ENCODE measurements at places on chromosomes 2 and 18.

- no peak for DNase-seq
These were observed 355.5 kb downstream of the RAD51AP2 start for GRCh38 chr2:17162713-17163112.

DNA sequence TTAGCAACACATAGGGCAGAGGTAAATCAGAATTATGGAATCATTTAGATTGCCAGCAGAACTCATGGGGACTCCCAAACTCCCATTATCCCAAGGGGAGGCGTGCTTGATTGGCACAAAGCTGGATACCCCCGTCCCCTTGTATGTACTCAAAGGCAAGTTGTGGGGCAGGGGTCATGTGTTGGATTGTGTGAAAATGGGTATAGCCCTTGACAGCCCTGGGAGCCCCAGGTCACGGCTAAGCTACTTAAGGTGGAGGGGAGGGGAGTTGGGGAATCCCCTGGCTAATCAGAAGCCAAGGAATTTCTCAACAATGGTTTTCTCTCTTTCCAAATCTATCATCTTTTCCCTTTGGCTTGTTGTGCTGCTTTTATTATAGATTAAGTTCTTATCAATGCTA lies 32.7 kb downstream of the CLIP4 start:
- no peak for DNase-seq

DNA sequence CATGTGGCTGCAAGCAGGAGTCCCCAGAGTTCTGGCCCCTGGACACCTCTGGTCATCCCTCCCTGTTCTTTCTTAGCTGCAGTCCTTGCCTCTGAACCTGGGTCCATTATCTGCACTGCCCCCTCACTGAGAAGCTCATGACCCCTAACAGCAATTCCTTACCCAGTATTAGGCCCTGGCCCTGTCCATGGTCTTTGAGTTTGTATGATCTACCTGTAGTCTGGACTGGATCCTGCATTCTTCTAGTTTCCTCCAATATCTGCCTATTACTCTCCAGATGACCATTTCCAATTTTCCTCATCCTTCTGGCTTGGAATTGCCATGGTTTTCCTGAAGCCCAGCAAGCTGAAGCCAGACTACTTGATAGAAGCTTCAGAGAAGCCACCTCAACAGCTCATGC lies 302.4 kb upstream of the HS6ST1 start:
- no peak for DNase-seq

- no peak for DNase-seq
These were observed 45.1 kb downstream of the RHOB start for GRCh38 chr2:20491739-20492531.

- DNase-seq: no peak
These were observed 31.5 kb downstream of the ANKRD44 start for GRCh38 chr2:197278799-197279763.

GRCh38 chr2:207871911-207872310 lies 102.2 kb upstream of the FZD5 start:
- DNase-seq: no peak

GRCh38 chr18:65938592-65939372 lies 188.0 kb downstream of the CDH7 start:
- no peak for DNase-seq

DNA sequence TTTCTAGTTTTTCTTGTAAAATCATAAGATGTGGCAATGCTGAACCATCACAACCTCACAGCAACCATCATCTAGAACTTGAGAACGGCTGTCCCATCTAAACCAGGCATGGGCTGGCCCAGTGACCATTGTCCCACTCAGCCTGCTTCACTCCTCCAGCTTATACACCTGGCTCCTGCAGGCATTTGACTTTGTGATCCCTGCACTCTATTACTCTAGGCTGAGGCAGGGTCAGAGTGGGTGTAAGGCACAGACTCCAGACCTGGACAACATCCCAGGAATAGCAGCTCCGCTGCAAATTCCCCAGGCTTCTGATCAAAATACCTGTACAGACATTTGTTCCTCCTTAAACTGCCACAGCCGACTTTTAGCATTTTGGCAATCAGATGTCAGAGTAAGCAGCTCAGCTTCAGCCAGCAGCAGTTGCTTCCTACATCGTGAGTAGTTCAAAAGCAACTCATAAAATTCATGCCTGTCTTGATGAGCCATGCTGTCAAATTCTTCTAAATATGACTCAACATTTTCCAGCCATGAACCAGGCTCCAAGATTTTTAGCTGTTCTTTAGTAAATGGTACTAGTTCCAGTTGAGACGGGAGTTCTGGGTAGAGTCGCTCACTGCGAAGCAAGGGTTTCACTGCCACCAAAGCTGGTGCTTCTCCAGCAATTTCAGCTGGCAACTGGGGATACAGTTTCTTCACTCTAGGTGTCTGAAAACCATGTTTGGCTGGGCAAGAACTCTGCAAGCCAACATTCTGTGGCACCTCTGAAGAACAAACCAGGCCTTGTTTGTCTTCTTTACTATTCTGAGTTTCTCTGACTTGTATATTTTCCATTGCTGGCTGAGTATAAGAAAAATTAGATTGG lies 12.8 kb downstream of the EPG5 start:
- DNase-seq: no peak

DNA sequence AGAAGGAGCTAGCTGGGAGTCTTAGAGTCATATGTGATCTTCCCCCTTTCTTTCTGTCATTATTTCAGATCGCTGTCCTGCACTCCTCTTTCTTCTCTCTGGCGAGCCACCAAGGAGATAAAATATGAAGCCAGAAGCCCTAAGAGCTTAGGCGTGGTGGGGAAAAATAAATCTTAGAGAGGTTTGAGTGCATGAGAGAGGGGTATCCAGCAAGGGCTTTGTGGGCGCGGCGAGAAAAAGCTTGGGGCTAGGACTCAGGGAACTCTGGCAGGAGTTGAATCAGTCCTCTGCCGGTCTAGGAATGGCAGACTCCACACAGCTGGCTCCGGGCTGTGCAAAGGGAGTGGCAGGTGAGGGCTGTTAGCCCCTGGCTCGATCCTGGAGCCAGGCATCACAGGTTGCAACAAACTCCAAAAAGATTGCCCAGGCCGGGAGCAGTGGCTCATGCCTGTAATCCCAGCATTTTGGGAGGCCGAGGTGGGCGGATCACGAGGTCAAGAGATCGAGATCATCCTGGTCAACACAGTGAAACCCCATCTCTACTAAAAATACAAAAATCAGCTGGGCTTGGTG lies 20.1 kb upstream of the IGFBP5 start:
- DNase-seq: no peak

GRCh38 chr2:33209976-33210375 lies 263.2 kb downstream of the LTBP1 start:
- DNase-seq: no peak

GRCh38 chr2:6785493-6785892 lies 80.2 kb downstream of the CMPK2 start:
- no peak for DNase-seq

GRCh38 chr2:173929441-173929840 lies 35.7 kb downstream of the SP3 start:
- DNase-seq: no peak

- DNase-seq: no peak
These were observed 8.2 kb upstream of the SLC4A3 start for GRCh38 chr2:219619235-219619634.

DNA sequence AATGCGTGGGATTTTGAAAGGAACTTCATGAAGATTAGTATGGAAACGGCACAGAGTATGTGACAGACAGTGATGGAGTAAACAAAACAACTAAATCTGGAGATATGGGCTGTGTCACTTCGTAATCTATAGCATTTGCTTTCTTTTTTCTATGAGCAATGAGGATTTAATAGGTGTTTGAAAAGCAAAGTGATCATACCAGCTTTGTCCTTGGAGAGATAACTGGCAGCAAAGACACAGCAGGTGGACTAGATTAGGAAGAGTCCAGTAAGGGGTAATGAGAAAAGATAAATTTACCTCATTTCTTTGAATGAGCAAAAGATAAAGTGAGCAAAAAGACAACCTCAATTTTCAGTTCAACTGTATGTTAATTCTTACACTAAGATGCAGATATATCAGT lies 199.0 kb downstream of the LRP1B start:
- no peak for DNase-seq

DNA sequence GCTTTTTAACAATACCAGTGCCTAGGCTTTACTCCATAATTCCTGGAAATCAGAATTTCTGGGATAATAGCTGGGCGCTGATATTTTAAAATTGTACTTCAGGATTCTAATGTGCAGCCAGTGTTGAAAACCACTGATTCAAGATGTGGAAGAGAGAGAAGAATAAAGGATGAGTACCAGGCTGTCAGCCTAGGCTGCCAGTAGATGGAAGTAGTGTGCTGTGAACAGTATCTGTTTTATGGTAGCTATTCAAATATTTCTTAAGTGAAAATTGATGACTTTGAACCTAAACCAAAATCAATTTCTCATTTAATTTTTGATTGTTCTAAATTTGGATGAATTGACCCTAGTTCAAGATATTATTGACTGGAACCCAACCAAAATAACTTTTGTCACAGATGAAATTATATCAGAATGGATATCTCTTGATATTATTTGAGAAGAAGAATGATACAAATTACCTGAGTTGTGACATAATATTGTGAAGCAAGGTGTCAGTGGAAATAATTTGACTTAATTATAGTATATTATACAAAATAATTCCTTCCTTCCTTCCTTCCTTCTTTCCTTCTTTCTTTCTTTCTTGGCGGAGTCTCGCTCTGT lies 88.0 kb downstream of the COMMD1 start:
- no peak for DNase-seq

GRCh38 chr18:79634186-79634585 lies 45.4 kb upstream of the CTDP1 start:
- DNase-seq: no peak

GRCh38 chr18:73264562-73264921 lies 396.8 kb upstream of the NETO1 start:
- no peak for DNase-seq

GRCh38 chr2:205375461-205376448 lies 306.5 kb upstream of the NRP2 start:
- DNase-seq: no peak

DNA sequence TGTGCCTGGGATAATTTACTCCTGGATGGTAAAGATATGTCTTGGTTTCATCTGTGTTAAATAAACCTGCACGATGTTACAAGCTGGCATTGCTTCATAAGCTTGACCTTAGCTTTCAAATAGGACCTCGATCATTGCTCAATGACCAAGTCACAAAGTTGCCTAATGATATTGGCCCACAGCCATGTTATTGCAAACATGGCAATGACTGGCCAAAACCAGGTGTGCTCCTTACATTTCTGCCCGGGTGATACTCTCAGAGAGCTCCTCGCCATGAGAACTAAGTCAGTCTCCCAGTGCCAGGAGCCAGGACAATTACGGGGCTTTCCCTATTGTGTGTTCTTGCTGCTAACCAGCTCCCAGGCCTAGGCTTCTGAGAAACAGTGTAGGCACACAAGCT lies 72.5 kb upstream of the CYP1B1 start:
- DNase-seq: no peak
